Placental pericyte (primary cell): ENCODE measurements at places on chromosomes 7 and 10. TPM values are rescaled to one million over a fixed set of nuclear protein-coding genes. Genes with fewer than 3 reads are reported as not detected.

DNAH11 gene
- under 0.01 TPM in 1 of 2 replicates, not detected in the other for total RNA-seq

AGR3 gene
- total RNA-seq: not detected in 2 replicates

GBX1 gene
- not detected in 2 replicates for total RNA-seq

MAT1A gene
- total RNA-seq: not detected in 2 replicates

WNT8B gene
- not detected in 2 replicates for total RNA-seq

C10orf67 gene
- 0.22 and 0.29 TPM in 2 replicates for total RNA-seq

PILRA gene
- not detected in 2 replicates for total RNA-seq

PRR15 gene
- 0.43 and 0.44 TPM in 2 replicates for total RNA-seq

RSU1 gene
- 69.8 and 136 TPM in 2 replicates for total RNA-seq

ATG9B gene
- not detected in 2 replicates for total RNA-seq

PRPS1L1 gene
- not detected in 2 replicates for total RNA-seq

ZDHHC6 gene
- total RNA-seq: 21.7 and 34.6 TPM in 2 replicates

NPC1L1 gene
- total RNA-seq: under 0.01 TPM in 1 of 2 replicates, not detected in the other

TFPI2 gene
- total RNA-seq: 650 and 1,118 TPM in 2 replicates

INTS15 gene
- 18.6 and 19.5 TPM in 2 replicates for total RNA-seq

TMEM209 gene
- 29.5 and 32.0 TPM in 2 replicates for total RNA-seq

PTPN20 gene
- total RNA-seq: 0.22 and 0.72 TPM in 2 replicates

ADRB1 gene
- total RNA-seq: not detected in 2 replicates

RAB19 gene
- total RNA-seq: not detected in 2 replicates

ABCB4 gene
- total RNA-seq: 0.86 TPM in 1 of 2 replicates, not detected in the other

TLX1 gene
- total RNA-seq: not detected in 2 replicates

RAPGEF5 gene
- total RNA-seq: 0.29 and 0.44 TPM in 2 replicates

ADRA2A gene
- total RNA-seq: 0.14 TPM in 1 of 2 replicates, not detected in the other

OR6B1 gene
- total RNA-seq: not detected in 2 replicates

NEBL gene
- 0.22 TPM in 1 of 2 replicates, not detected in the other for total RNA-seq

LOXL4 gene
- total RNA-seq: 23.0 and 70.5 TPM in 2 replicates

VPS37D gene
- total RNA-seq: 2.0 and 3.5 TPM in 2 replicates

AKR1B15 gene
- 0.22 TPM in 1 of 2 replicates, not detected in the other for total RNA-seq

NME8 gene
- total RNA-seq: not detected in 2 replicates

MUC3A gene
- total RNA-seq: not detected in 2 replicates

PPP1R3C gene
- 27.6 and 105 TPM in 2 replicates for total RNA-seq

COBL gene
- not detected in 2 replicates for total RNA-seq

LRRN3 gene
- total RNA-seq: 3.7 and 4.0 TPM in 2 replicates

HOXA11 gene
- 17.8 and 24.3 TPM in 2 replicates for total RNA-seq

SPDYE1 gene
- total RNA-seq: not detected in 2 replicates

SSBP1 gene
- 105 and 114 TPM in 2 replicates for total RNA-seq

RNF148 gene
- total RNA-seq: 0.72 and 1.5 TPM in 2 replicates

SDK1 gene
- 1.1 and 2.0 TPM in 2 replicates for total RNA-seq

HOXA7 gene
- 0.44 and 1.0 TPM in 2 replicates for total RNA-seq

VAX1 gene
- total RNA-seq: not detected in 2 replicates

RPA3 gene
- 9.2 and 15.7 TPM in 2 replicates for total RNA-seq

SHTN1 gene
- total RNA-seq: 3.1 and 9.2 TPM in 2 replicates

LBX1 gene
- total RNA-seq: not detected in 2 replicates

GNG11 gene
- 45.1 and 93.5 TPM in 2 replicates for total RNA-seq
